Fibroblast of skin of left biceps (primary cell): ENCODE measurements at places on chromosomes 4 and X.
A peak's percentile ranks its signal among the peaks of the same experiment; 100 is the strongest.

DNA sequence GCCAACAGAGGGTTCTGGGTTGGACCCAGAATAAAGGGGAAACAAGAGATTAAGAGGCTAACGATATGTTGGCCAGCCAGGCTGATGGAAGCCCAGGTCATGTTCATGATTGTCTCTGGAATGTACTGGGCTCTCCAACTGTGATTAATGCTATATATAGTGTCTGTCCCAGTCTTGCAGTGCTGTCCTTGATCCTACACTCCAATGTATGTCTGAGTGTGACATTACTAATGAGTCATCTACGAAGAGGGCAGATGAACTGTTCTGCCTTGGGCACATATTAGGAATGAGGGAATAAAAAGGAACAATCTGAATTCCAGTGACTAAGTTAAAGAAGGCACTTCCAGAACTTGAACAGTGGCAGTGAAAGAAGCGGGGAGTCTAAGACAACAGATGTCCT, 142.1 kb downstream of the PDGFRA start:
- DNase-seq: no peak

GRCh38 chrX:138858438-138858837, 146.9 kb upstream of the FGF13 start:
- peak; percentile 24 for DNase-seq

DNA sequence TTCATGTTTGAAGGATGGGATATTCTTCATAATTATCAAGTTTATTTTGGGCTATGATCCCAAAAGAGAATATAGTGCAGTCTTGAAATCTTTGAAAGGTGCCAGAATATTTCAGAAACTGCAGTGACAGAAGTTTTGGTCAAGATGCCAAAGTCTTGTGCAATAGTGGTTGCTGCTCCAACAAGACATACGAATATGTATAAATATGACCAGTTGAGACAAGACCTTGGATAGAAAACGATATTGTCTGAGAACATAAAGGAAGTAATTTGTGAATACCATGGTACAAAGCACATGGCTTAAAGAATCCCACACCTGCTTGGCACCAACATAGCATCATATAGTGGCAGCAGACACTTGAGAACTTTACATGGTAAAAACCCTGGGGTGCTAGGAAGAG, 48.6 kb upstream of the AMELX start:
- DNase-seq: peak; percentile 8

GRCh38 chr4:109701566-109702410, 1.5 kb downstream of the CASP6 start:
- no peak for DNase-seq

GRCh38 chrX:120144178-120144844, 14.1 kb upstream of the RHOXF2 start:
- DNase-seq: no peak

- no peak for DNase-seq
These were observed 582.9 kb downstream of the ADGRL3 start for GRCh38 chr4:61783050-61783449.
